ENCODE measurements at places on chromosomes 5 and 9.

GRCh38 chr9:4328723-4329122, 28.9 kb upstream of the GLIS3 start:
- no peak for DNase-seq

GRCh38 chr9:112112519-112112918, 62.6 kb downstream of the SUSD1 start:
- DNase-seq: no peak

DNA sequence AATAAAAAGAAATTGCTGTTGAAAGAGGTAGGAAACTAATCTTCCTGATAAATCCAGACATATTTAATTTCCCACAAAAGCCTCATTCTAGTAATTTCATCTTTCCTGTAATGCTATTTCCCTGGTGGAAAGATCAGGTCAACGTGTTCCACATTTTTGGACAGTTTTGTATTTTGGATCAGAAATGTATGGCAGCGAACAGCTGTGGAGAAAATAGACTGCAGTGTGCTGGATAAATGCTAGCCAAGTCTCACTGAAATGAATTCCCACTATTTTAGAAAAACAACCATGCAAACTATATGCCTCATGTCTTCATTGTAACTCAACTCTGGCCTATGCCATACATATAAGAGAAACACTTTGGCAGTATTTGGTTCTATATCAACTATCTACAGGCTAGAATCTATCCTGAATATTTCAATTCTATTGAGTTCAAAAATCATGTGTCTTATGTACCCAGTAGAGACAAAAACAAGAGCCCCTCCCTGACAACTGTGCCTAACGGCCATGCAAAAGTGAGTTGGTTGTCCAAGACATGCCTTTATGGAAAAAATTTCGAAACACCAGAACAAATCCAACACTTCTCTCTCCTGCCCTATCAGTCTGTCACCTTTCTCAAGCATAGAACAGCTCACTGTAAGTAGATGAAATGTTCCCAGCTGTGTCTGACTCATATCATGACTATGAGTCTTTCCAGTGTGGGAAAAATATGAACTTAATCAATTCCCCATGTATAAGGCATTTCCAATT, 191.3 kb upstream of the NREP start:
- DNase-seq: no peak

GRCh38 chr9:35172878-35173277, 11.1 kb downstream of the UNC13B start:
- no peak for DNase-seq

DNA sequence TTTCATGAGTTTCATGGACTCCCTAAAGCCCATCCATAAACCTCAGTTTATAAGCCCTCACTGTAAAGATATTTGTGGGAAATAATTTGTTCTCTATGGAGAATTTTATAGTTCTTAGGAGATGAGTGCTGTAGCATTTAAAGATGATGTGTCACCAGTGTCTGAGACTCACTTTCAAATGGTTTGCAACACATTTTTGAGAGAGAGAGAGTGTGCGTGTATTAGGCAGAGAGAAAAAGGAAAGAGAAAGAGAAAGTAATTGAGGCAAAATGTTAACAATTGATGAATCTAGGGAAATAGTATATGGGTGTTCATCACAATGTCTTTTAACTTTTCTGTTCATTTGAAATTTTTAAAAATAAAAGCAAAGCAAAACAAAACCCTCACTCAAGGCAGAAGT, 479.0 kb downstream of the ZSWIM6 start:
- DNase-seq: no peak

- DNase-seq: no peak
Observed at GRCh38 chr9:130779153-130779855, 55.8 kb upstream of the ABL1 start.

GRCh38 chr5:78890667-78891379, 94.3 kb downstream of the ARSB start:
- no peak for DNase-seq

- no peak for DNase-seq
Observed at GRCh38 chr5:93150311-93151012, 430.6 kb downstream of the NR2F1-AS1 start.

- DNase-seq: no peak
Observed at GRCh38 chr5:10736354-10736753, 24.7 kb downstream of the DAP start.

GRCh38 chr5:53323943-53324642, 156.3 kb upstream of the FST start:
- no peak for DNase-seq

GRCh38 chr5:54742417-54742891, 224.9 kb downstream of the SNX18 start:
- DNase-seq: no peak

- no peak for DNase-seq
Observed at GRCh38 chr5:177550122-177550521, 4.2 kb downstream of the FAM193B start.

DNA sequence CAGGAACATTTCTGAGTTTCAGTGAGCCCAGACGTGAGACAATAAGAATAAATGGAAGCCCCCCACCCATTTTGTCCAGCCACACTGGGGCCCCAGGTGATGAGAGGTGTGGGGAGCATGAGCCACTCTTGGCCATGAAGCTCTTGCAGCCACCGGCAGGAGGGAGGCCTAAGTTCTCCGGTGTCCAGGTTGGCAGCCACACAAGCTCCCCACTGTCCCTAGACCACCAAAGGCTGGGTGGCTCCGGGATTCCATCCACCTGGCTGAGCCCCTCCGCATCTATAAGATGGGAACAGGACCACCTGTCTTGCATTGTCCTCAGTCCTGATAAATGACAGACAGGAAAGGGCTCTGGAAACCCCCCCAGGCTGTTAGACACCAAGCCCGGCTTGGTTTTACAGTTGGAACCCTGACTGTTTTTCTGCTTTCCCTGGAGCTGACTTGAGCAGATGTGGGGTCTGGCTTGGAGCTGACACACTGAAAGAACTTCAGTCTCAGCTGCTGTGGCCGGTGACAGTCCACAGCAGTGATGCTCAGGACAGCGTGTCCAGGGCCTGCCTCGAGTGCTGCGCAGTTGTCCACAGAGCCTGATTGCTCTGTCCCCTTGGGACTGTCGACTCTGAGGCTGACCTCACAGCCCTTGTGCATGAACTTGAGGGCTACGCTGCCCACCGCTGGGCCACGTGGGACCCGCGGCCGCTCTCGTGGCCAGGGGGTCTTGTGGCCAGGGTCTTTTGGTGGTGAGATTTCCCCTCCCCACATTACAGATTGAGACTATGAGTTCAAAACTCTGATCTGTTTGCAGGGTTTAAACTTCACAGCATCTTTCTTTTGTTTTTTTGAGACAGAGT, 74.8 kb downstream of the PSMB7 start:
- DNase-seq: no peak

GRCh38 chr5:159051421-159052282, 48.1 kb downstream of the EBF1 start:
- no peak for DNase-seq

GRCh38 chr5:113166261-113166660, 189.7 kb downstream of the DCP2 start:
- DNase-seq: no peak

GRCh38 chr5:171505473-171506043, 86.1 kb downstream of the FGF18 start:
- DNase-seq: no peak

GRCh38 chr5:141234109-141234667, 11.0 kb upstream of the PCDHB15 start:
- no peak for DNase-seq

DNA sequence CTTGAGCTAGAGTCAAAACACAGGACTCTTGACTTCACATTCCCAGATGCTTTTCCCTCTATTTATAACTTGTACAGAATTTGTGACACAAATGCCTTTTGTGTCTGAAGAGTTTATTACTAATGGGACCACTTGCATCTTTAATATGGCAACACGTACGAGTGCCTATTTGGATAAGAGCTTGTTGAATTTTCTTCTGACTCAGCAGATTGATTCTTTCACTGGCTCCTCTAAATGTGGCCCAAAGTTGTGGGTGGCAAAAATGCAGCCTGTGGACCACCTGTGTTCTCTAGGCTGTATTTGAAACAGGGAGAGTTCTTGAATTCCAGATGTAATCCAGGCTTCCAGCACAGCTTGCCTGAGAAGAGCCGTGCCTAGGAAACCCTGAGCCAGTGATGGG, 34.1 kb upstream of the ERCC6L2 start:
- DNase-seq: no peak

DNA sequence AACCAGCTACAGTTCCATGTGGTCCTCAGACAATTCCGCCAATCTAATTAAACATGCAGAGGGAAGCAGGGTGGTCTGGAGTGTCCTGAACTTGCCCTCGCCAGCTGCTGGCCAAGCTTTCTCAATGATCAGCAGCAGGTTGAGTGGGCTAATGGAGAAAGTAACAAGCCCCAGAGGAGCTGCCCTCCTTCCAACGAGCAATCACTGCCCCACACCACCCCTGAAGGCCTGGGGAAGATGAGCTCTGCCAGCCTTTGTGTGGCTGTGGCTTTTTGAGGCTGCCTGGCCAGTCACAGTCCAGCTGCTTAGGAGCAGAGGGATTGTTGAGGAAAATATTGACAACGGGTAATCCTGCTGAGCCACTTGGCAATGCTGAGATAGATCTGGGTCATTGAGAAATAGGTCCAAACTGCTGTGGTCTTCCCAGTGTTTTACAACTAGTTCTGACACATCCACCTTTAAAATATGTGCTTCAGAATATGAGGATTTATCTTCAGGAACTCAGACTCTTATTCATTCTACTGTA, 107.3 kb downstream of the CD180 start:
- DNase-seq: no peak

DNA sequence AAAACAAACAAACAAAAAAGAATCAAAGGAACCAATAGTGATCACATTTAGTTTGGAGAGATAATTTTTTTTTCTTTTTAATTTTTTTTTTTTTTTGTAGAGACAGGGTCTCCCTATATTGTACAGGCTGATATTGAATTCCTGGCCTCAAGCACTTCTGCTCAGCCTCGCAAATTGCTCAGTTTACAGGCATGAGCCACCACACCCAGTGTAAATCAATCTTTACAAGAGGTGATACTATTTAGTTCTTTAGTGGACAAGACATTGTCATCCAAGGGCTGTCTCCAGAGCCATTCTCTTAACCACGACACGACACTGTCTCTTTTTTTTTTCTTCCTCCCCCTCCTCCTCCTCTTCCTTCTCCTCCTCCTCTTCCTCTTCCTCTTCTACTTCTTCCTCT, 29.6 kb downstream of the ERAP2 start:
- no peak for DNase-seq

GRCh38 chr5:124920909-124921666, 174.6 kb upstream of the ZNF608 start:
- DNase-seq: no peak

GRCh38 chr5:79107020-79107796, 4.4 kb upstream of the BHMT start:
- DNase-seq: no peak

- no peak for DNase-seq
Observed at GRCh38 chr9:135757356-135757755, 55.4 kb downstream of the KCNT1 start.

DNA sequence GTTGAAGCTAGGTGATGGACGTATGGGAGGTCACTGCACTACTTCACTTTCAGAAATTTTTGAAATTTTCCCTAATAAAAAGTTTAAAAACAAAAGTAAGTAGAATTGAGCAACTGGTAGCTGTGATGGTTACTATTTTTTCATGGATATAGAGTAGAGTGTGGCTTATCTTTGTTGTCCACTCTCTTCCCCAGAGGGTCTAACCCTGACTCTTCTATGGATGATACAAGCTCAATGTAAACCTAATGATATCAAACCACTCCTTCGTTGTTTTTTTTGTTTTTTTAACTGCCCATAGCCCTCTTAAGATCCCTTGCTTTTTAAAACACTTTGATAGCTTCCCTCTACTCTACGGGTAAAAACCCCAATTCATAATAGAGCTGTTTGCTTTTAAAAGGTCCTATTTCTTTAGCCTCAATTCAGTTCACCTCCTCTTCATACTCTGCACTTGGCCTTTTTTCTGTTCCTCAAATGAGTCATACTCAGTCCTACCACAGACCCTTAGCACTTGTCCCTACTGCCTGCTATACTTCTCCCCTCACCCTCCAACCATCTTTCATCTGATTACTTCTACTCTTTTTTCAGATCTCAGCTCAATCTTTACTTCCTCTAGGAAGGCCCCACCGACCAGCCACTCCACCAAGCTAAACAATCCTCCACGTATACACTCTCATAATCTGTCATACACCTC, 2.6 kb downstream of the HDAC3 start:
- DNase-seq: no peak

DNA sequence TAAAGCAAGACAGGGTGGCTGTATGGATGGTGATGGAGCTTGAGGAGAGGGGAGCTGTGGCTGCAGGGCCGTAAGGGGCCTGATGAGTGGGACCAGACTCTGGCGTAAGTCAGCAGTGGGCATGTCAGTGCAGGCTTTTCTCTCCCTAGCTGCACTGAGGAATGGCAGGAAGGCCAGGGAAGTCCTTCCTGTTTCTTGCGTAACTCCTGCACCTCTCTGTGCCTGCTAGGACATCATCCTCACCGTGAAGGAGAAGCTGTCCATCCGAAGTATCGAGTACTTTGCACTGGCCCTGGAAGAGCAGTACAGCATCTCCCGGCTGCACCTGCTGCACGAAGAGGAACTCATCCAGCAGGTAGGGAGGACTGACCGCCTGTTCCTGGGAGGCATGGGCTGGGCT, 24.1 kb upstream of the TRMT10B start:
- DNase-seq: no peak

DNA sequence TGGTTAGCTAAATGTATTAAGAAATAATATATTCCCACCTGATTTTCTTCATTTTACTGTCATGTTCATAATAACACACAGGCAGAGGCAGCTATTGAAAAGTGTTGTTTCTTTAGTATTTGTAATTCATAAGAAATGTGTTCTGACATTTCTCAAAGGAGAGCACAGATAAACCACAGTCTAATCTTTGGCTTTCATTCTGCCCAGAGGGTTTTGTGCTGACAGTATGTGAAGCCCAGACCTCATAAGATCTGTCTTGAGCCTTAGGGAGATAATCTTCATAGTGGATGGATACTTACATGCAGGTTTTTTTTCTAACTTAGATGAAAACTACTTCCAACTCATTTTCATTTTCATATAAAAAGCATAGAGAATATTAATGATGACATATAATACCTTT, 206.1 kb downstream of the CHSY3 start:
- DNase-seq: no peak

DNA sequence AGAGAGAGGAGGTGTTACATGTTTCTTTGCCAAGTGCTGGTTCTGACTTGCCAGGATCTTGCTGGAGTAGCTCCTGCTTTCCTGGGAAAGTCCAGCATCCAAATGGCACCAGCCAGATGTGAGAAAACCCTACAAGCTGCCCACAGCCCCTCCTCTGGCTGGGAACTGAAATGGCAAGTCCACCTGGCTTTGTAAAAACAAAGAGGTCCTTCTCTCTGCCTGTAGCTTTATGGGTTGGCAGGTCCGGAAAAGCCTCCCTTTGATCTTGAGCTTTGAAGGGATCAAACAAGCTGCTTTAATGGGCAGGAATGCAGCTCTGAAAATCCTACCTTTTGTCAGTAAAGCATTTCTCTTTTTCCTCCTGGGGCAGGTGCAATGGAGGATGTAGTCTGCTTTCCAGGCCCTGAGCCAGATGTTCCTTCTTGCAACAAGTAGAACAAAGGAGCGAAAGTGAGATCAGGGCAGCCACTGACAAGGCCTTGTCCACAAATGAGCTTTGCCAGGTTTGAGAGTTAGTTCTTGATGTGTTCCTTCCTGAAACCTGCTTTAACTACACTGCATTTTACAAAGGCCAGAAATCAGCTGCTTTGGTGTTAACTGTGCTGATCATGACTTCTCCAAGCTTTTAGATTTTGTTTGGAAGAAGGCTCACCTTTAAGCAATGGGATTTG, 456.7 kb downstream of the ZNF608 start:
- DNase-seq: no peak

Data from cortex of kidney (tissue), 1 donor.